GM18507 (cell line): ENCODE measurements at places on chromosomes 16 and 17.
A peak's percentile ranks its signal among the peaks of the same experiment; 100 is the strongest.

GRCh38 chr16:50474138-50474537 lies 74.1 kb upstream of the NKD1 start:
- DNase-seq = no peak

DNA sequence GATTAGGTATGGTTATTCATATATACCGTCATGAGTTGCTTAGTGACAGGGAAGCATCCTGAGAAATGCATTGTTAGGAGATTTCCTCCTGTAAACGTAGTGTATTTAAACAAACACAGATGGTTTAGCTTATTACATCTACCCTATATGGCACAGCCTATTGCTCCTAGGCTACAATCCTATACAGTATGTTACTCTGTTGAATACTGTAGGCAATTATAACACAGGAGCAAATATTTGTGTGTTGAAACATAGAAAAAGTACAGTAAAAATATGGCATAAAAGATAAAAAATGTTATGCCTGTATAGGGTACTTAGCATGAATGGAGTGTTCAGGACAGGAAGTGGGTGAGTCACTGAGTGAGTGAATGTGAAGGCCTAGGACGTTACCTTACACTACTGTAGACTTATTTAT lies 157.7 kb downstream of the CDH11 start:
- DNase-seq = no peak

GRCh38 chr17:60244656-60245055 lies 94.9 kb downstream of the CA4 start:
- no peak for DNase-seq

GRCh38 chr16:84141143-84141670 lies 3.8 kb downstream of the HSDL1 start:
- DNase-seq = no peak

- peak; percentile 20 for DNase-seq
Observed at GRCh38 chr17:16584273-16584995, 15.4 kb upstream of the ZNF287 start.

- DNase-seq = no peak
Observed at GRCh38 chr17:62751060-62751691, 56.9 kb downstream of the MARCHF10 start.

- no peak for DNase-seq
Observed at GRCh38 chr17:3688027-3688553, 7.9 kb downstream of the P2RX5 start.
